Left forelimb (tissue), 1 donor: ENCODE measurements at places on chromosomes 11 and 22.
A peak's percentile ranks its signal among the peaks of the same experiment; 100 is the strongest.

DNA sequence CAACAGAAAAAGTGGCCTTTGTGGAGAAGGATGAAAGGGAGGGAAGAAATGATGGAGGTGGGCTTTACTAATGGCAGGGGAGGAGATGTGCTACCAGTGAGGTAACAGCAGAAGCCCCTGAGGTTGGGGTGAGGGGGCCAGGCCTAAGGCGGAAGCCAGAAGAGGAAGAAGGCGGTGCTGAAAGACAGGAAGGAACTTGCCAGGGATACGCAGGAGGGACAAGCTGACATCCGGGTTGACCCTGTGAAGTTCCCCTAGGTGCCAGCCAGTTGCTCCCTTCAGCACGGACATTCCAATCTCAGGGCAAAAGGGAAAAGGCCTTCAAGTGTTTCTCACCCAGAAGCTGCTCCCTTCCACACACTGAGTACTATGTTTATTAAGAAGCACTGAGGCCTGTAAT lies 2.3 kb upstream of the TIRAP start:
- DNase-seq: no peak

DNA sequence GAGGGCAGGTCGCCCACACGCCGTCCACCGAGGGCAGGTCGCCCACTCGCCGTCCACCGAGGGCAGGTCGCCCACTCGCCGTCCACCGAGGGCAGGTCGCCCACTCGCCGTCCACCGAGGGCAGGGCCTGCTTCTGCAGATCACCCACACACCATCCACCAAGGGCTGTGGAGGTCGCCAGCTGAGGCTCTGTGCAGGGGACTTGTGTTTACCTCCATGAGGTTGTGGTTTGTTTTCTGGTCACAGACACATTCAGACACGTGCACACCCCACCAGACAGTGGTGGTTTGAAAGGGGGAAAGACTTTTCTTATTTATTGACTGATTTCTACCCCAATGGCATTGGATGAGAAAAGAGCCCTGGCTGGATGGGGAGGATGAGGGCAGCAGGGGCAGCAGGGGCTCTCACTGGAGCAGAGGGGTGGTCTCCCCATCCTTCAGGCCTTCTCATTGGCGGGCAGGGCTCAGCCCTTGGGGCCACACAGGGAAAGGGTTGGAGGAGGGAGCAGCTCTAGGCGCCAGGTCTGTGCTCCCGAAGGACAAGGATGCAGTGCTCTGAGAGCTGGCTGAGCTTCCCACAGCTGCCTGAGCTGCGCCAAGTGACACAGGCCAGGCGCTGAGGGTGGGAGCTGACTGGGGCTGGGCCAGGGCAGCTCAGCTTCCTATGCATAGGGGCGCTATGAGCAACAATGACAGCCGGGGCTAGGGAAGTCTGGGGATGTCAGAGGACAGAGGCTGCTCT lies 252.6 kb upstream of the B3GAT1 start:
- DNase-seq: peak; percentile 51

GRCh38 chr11:46912526-46913150 lies 5.7 kb downstream of the LRP4 start:
- DNase-seq: no peak

DNA sequence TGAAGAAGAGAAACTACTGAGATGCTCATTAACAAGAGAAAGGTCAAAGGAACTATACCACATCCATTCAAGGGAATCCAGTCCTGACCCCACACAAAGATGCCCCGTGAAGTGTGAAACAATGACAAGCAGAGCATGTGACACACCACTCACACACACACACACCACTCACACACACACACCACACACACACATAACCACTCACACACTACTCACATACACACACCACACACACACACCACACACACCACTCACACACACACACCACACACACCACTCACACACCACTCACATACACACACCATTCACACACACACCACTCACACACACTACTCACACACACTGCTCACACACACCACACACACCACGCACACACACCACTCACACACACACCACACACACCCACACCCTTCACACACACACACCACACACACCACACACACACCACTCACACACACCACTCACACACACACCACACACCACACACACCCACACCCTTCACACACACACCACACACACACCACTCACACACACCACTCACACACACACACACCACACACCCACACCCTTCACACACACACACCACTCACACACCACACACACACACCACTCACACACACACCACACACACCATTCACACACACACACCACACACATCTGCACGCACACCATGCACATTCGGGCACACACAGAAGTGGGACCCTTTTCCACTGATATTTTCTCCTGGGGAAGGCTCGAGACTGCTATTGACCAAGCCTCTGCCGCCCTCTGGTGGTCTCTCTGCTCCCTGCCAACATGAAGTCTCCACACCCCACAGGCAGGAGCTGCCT lies 32.0 kb upstream of the COMT start:
- peak; percentile 89 for DNase-seq

DNA sequence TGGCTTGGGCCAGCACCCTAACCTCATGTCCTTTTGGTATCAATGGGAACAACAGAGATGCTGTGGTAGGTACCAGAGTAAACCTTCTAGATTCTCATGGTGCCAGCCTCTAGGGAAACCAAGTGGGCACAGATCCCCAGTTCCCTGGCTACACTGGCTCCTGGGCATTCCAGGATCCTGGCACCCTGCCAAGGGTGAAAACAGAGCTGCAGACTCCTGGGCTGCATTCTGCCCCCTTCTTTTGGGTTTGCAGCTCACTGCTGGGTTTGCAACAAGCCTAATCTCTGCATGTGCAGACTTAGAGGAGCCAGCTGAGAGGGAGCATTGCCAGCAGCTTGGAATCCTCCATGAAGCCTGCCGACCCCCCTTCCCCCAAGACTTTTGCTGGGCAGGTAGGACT lies 30.6 kb downstream of the PRDM11 start:
- DNase-seq: no peak

- no peak for DNase-seq
These were observed 14.5 kb upstream of the GAB2 start for GRCh38 chr11:78432058-78432515.
